ENCODE measurements at places on chromosomes 5 and 9.

DNA sequence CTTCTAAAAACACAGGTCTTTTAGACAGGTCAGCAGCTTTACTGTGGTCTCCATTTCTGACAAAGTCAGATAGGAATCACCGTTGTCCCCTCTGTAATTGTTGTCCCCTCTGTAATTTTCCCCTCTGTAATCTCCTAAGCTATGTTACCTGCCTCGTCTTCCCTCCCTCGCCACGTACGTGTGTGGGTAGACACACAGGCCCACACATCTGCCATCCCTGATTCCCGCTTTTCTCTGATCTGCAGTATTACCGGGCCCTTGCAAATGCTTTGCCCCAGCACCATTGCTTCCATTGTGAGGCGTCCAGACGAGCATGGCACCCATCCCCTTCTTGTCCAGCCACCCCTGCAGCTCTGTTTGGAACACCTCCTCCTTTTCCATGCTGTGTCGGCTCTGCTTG, 45.0 kb upstream of the POMT1 start:
- DNase-seq = no peak

DNA sequence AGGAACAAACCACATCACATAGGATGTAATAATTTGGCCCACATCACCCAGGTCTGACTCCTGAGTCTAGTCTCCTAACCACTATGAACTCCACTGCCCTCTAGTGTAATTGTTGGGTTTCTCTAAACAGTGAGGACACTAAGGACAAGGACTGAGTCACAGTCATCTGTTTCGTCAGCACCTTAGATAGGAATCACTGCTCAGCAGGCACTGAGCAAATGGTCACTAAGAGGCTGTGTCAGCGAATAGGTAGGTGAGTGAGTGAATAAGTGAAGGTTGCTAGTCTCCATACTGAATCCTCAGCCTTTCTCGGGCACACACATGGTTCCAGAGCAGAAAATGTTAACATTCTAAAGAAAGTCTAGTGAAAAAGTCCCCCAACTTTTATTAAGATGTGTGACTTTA, 278.6 kb downstream of the SPOCK1 start:
- peak; percentile 35 for DNase-seq

DNA sequence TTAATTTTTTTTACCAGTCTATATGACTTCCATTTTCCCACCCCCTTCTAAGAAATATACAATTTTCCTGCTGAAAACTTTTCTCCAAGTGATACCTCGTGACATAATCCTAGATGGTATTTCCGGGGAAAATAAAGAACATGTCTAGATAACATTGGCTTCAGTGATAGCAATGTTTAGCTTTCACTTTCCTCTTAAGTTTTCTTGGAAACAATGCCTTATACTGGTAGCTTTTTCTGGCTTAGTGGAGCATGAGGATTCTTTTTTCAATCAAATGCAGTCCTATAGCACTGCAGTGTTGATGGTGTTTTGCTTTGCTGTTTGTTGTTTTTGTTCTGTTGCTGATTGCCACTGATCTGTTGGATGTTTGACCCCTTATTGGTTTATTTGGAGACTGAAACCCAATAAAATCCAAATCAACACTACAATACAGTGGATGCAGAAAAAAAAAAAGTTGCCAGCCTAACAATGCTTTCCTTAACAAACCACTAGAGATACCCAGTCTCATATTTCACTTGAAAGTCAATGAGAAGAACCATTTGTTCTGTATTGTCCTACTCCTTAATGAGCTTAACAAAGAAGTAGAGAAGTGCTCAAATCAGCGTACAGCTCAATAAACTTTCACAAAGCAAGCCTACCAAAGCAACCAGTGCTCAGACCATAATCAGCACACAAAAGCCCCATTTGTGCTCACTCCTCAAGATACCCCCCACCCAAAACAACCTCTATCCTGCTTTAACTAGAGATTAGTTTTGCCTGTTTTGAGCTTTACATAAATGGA, 74.2 kb upstream of the GRAMD2B start:
- no peak for DNase-seq

DNA sequence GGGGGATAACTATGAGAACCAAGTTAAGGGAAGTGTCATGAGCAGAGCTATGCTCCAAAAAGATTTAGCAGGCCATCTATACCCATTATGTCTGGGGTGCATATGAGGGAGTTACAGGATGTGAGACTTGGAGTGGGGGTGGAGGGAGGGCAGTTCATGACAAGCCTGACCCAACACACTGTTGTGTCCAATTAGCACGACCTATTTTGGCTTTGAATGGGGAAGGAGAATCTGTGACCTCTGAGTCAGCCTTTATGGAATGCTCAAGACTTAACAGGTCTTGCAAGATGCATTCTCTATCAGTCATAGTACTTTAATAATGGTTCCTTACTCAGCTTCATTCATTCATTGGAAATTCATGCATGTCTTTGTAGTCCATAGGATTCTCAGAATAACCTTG, 71.7 kb downstream of the GRIA1 start:
- peak; percentile 3 for DNase-seq

- no peak for DNase-seq
Measured at GRCh38 chr5:122755783-122756182, 19.1 kb upstream of the SNX2 start.

DNA sequence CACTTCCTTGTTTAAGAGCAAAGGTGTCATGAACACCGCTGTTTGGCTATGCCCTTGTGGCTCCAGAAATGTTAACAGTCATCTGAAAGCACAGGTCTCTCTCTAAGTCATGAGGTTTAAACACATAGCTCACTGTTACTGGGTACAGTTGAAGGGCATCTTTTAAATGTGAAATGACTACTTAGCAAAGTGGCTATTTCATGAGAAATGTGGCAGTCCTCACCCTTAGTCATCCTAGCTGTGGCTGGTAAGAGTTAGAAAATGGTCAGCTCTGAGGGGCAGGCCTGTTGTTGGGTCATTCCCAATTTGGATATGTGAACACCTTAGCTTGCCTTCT, 24.2 kb upstream of the TMEM171 start:
- DNase-seq = no peak
